ENCODE measurements at places on chromosomes 12 and 14.

DNA sequence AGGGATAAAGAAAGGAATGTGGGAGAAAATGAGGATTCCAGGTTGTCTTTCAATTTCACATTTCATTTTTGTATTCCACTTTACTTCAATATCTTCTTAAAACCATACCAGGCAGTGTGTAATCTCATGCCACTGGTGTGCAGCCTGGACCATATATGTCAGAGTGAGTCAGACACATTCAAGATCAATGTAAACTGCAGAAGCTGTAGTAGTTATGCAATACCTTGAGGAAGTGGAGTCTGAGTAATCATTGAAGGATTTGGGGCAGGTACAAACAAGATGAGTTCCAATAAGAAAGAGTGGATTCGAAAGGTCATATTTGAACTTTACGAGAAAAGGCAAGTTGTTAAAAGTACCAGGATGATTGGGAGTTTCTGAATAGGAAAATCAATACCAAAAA lies 14.1 kb downstream of the PLCZ1 start:
- no peak for DNase-seq

DNA sequence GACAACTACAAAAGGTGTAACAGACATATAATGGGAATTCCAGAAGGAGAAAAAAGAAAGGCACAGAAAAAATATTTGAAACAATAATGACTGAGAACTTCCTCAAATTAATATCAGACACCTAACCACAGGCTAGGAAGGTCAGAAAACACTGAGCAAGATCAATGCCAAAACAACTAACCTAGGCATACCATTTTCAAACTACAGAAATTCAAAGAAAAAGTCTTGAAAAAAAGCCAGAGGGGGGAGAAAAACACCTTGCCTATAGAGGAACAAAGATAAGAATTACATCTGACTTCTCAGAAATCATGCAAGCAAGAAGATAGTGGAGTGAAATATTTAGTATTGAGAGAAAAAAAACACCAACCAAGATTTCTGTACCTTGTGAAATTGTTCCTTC lies 77.8 kb downstream of the RIN3 start:
- DNase-seq, result no peak

- no peak for DNase-seq
These were observed 36.8 kb downstream of the CCDC88C start for GRCh38 chr14:91380610-91381371.

GRCh38 chr12:44812062-44812461 lies 64.1 kb downstream of the NELL2 start:
- no peak for DNase-seq

- no peak for DNase-seq
These were observed 3.8 kb downstream of the DHRS2 start for GRCh38 chr14:23639891-23640523.

DNA sequence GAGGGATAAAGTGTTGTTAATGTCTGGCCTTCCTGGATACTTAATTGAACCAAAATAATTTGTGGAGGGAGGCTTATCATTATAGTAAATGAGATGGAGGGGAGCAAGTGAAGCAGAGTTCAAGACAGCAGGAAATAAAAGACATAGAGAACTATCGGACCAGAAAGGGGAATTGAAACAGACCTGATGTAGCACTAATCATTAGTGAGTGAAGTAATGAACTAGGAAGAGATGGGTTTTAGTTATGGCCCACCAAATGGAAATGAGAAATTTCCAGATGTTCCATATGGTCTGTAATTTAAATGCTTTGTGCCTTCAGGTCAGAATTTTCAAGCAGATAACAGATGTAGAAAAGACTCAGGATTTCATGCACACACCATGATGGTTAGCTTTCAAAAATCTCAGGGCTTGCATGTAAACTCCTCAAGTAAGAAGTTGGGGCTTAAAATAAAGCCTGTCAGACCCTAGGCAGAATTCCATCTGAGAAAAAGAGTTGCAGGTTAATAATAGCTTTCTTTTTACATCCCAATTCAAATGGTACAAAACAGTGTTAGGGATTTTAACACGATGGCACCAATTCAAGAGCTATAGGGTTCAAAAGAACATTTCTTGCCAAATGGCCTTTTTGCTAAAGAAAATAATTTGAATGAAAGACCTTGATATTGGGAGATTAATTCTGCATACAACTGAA lies 355.8 kb downstream of the FSCB start:
- no peak for DNase-seq

DNA sequence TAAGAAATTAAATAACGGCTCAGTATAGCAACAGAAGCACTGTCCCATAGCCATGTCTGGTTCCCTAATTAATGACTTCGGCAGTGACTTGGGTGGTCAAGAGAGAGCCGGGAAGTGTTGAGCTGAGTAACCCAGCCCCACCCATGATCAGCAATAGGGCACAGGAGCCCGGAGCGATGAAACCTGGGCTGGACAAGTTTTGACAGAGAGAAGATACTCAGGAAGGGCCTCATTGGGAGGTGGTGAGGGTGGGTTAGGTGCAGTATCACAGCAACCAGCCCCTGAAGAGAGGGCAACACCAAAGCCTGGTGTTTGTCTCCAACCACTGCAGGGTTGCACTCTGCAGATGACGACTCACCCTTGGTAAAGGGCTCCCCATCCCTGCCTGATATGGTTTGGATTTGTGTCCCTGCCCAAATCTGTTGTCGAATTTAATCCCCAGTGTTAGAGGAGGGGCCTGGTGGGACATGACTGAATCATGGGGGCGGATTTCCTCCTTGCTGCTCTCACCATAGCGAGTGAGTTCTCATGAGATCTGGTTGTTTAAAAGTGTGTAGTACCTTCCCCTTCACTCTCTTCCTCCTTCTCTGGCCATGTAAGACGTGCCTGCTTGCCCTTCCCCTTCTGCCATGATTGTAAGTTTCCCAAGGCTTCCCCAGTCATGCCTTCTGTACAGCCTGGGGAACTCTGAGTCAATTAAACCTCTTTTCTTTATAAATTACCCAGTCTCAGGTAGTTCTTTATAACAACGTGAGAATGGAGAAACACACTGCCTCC lies 124.9 kb upstream of the MED13L start:
- DNase-seq, result no peak

GRCh38 chr12:101002696-101003419 lies 207.2 kb downstream of the SLC5A8 start:
- DNase-seq, result no peak

- DNase-seq, result no peak
These were observed 201.0 kb downstream of the KTN1 start for GRCh38 chr14:55781046-55781445.

DNA sequence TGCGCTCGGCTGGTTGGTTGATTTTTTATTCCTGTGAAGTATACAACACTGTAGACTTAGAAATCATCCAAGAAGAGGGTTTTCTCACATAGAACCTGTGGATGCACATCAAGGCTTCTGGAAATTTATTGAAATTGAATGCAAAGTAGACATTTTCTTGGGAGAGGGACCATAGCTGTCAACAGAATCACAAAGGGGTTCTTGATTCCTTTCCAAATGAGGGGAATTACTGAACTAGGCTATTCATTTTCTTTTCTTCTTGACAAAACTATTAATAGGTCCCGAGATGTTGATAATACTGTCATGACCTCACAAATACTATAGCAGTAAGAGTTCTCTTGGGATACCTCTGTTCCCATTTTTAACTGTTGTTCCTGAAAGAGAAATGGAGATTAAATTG lies 73.9 kb downstream of the AKAP6 start:
- DNase-seq, result no peak

DNA sequence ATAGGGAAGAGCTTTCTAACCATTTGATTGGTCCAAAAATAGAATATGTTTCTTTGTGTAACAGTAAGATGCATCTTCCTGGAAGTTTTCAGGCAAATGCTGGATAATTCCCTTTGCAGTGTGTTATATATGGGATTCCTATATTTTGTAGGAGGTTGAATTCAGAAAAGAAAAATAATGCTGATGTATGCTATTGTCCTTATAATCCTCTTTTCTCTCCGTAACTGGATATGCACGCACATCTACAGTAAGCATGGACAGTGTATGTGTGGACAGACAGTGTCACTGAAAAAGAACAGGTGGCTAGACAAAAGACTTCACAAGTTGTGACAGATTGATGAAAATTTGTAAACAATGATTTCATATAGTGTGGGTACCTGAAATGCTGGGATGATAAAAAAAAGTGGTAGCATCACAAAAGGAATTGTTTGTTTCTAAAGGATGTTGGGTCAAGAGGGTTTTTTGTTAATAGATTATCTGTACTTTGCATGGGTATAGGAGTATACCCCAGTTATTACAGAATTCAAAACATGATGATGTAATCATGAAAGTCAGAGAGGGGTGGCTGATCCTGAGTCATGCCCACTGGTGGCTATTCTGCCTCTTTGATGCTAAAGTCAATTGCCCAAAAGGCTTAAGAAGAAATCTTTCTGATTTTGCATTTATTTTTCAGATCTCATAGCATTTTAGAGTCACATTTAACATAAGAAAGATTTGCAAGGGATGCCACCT lies 160.7 kb upstream of the TMTC1 start:
- DNase-seq, result no peak

- no peak for DNase-seq
These were observed 25.6 kb downstream of the ELK3 start for GRCh38 chr12:96219700-96220206.

DNA sequence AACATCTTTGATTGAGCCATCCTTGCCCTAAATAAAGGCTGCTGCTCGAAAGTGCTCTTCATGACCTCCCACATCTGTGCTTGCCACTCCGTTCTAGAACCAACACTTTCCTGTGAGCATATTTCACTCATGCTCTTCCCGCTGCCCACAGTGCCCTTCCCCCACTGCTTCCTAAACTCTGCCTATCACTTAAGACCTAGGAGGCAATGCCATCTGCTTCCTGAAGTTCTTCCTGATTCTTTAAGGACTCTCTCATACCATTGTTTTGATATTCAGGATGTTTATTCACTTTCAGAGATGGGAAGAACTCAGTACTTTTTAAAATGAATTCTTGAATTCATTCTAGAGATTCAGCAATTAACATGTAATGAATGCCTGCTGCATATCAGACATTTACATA lies 49.9 kb downstream of the ZFYVE21 start:
- DNase-seq, result no peak

DNA sequence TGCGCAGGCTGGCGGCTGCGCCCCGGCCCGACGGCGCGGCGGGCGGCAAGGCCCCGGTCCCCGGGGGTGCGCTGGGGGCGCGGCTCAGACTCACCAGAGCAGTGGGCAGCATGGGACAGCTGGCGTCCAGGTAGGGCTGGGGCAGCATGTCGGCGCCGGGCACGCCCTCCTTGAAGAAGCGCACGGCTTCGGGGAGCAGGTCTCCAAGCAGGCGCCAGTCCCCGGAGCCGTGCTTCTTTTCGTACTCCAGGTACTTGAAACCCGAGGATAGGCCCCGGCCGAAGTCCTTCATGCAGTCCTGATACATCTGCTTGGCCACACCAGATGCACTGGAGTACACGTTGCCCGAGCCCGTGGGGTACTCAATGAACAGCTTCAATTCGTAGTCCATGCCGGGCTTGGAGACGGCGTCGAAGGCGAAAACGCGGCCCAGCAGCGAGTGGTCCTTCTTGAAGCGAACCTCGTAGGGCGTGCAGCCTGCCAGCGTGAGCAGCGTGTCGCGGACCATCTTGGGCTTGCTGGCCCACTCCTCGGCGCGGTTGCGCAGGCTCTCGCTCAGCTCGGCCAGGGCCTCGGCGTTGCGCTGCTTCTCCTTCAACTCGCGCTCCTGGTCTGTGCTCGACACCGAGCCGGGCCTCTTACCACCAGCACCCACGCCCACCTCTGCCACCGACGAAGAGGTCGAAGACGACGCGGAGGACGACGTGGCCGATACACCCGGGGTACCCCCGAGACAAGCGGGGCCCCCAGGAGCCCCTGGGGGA lies 2.2 kb downstream of the IRF2BPL start:
- no peak for DNase-seq

DNA sequence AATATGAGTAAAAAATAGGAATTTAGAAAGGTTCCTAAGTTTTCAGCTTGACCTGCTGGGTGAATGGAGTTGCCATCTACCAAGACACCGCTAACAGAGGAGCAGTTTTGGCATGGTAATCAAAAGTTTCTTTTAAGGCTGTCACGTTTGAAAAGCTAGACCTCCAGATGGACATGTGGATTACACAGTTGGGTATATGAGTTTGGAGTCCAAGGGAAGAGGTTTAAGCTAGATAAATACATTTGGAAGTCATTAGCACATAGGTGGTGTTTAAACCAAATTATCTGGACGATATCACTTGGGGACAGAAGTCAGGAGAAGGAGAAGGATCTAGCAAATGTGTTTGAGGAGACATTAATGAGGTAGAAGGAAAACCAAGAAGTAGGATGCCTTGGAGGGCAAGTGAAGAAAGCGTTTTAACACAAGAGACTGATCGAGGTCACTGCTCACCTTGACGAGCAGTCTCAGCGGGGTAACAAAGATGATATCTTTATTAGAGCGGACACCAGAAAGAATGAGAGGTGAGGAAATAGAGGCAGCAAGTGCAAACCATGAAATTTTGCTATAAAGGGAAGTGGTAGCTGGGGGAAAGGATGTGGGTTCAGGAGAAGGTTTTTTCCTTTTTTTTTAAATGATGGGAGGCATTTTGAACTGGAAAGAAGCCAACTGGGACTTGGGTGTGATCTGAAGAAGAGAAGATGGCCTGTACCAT lies 17.6 kb downstream of the PNP start:
- no peak for DNase-seq

- no peak for DNase-seq
These were observed 258.6 kb downstream of the IPO8 start for GRCh38 chr12:30437044-30437443.

DNA sequence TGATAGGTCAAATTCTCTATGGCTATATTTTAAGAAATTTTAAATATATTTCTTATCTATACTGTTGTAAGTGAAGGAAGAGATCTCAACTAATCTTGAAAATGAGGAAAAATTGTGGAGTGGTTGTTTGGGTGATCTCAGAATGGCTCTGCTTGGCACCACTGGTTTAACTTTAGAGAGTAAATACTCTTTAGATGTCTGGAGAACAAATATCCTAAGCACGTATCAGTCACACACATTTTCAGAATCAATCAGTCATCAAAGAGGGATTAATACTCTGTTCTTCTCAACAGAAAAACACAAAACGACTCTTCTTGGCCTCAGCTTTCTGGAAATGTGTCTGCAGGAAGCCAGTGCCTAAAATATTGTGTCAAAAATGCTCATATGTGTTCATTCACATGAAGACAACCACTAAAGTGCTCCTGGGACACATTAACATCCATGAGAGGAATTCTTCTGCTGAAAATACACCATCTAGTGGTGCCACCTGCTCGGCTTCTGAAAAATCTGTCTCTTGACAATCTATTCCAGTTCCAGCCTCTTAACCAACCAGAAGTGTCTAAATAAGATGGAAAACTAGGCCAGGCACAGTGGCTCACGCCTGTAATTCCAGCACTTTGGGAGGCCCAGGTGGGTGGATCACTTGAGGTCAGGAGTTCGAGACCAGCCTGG lies 81.1 kb upstream of the CCDC198 start:
- DNase-seq, result no peak

- no peak for DNase-seq
These were observed 13.2 kb downstream of the PNP start for GRCh38 chr14:20482382-20482781.

Measured in stimulated activated CD4-positive, alpha-beta T cell treated with anti-CD3 and anti-CD28 coated beads, Interleukin-12 subunit alpha, Interleukin-12 subunit beta, amount 100 ng/mL, for 24 hours (primary cell).